ENCODE measurements at places on chromosomes 2 and 18.

- no peak for DNase-seq
Observed at GRCh38 chr2:150944315-150944714, 317.3 kb downstream of the RBM43 start.

DNA sequence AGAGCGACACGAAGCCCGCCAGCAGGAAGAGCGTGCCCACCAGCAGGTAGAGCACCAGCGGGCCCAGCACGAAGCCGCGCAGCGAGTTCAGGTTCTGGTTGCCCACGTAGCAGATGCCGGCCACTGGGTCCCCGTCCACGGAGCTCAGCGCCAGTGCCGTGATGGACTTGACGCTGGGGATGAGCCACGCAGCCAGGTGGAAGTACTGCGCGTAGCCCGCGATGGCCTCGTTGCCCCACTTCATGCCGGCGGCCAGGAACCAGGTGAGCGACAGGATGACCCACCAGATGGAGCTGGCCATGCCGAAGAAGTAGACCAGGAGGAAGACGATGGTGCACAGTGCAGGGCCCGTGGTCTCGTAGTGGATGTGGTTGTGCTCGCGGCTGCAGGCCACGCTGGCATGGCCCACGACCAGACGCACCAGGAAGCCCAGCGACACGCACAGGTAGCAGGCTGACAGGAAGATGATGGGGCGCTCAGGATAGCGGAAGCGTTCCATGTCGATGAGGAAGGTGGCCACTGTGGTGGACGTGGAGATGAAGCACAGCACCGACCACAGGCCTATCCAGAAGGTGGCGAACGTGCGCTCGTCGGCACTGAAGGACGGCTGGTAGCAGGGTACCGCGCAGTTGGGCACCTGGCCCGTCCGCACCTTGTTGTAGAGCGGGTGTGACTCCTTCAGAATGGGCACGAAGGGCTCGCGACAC lies 2.1 kb downstream of the FZD5 start:
- peak; percentile 6 for DNase-seq

DNA sequence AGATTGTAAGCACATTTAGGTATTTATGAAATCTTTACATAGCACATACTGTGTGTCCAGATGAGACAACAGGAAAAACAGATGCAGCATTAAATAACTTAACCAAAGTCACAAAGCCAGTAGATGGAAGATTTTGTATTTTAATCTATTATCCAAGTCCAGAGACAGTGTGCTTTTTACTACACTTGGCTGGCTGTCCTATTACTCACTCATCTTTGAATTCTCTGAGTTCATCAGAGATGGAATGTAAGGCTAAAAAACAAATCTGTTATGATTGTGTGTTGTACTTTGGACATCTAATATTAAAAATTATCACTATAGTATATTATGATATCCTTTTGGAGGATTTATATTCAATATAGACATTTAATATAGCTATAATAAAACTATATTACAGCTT lies 1189.4 kb downstream of the DSC3 start:
- no peak for DNase-seq

DNA sequence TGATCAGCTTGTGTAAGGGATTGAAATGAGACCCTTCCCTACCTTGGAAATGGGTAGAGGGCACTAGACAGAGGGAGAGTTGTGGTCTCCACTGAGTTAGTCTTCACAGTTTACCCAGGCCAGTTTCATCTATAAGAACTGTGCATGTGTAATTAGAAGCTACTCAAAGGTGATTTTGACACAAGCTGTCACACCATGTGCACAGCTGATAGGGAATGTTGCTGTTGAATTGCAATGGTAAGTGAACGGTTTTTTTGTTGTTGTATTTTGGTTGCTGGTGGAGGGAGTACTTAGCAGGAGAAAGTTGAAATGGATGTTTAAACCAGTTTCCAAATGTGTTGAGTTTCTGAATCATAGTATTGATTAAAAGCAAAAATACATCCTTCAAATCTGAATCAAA lies 168.9 kb downstream of the LCLAT1 start:
- no peak for DNase-seq

DNA sequence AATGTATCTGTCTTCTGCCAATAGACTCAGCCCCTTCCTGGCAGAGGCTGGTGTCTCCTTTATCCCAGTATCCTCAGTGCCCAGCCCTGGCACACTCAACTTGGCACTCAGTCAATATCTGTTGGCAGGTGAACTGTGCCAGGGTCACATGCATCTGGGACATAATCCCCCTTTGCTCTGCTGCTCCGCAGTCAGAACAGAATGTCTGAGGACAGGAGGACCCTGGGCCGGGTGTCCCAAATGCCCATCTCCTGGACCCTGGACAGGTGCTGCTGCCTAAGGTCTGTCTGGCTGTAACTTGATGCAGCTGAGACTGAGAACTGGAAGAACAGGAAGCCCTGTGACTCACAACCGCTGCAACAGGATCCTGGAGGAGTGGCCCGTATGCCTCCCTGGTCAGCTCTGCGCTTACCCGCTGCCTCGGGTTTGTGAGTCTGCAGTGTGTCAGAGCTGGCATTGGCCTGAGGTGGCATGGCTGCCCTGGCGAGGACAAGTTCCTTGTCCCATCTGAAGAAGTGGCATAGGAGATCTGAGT lies 11.4 kb downstream of the HK2 start:
- peak; percentile 22 for DNase-seq

DNA sequence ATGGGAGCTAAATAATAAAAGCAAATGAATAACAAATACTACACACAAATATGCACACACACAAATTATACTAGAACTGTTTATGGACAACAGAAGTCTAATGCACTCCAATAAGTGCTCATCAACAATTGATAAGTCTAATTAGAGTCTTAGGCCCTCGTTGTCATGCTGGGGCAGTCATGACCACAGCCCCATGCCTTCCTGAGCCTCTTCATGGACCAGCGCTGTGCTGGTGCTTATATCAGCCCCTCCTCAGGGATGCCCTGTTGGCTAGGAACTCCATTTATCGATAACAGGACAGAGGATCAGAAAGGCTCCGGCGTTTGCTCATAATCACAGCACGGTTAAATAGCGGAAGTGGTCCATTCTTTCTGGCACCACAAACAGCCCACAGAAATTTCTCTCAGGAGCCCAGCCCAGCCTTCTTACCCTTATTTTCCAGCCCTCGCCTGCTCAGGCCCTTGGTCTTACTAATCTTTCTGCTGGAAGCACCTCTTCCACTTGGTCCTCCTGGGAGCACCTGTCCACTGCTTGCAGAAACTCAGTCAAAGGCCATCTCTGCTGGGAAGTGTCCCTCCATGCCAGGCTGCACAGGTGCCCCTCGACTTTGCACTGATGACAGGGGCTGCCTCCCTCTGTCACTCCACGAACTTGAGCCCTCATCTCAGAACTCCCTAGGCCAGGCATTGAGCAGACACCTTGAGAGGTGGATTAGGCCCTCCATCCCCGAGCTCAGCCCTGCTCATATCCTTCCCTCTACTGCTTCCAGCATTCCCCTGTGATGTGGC lies 500.2 kb upstream of the HS6ST1 start:
- DNase-seq, result no peak

- no peak for DNase-seq
Observed at GRCh38 chr2:213015387-213016165, 135.8 kb downstream of the IKZF2 start.

- DNase-seq, result no peak
Observed at GRCh38 chr2:150274108-150274507, 213.4 kb downstream of the RND3 start.

DNA sequence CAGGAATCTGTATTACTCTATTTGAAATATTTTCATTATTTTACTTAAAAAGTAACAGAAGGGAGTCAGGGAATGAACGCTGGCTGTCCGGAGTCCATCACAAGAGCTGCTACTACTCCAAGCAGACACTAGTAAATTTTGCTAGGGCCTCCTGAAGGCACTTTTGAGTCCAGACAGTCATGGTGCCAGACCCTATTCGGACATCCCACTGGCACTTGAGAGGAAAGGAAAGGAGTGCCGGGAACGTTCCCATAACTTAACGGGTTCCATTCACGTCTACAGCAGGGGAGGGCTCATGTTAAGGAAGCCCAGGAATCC lies 563 bp upstream of the GMCL1 start:
- DNase-seq, result no peak

- no peak for DNase-seq
Observed at GRCh38 chr2:197377670-197378069, 57.2 kb downstream of the SF3B1 start.

GRCh38 chr2:57450170-57450569 lies 596.4 kb upstream of the VRK2 start:
- no peak for DNase-seq

DNA sequence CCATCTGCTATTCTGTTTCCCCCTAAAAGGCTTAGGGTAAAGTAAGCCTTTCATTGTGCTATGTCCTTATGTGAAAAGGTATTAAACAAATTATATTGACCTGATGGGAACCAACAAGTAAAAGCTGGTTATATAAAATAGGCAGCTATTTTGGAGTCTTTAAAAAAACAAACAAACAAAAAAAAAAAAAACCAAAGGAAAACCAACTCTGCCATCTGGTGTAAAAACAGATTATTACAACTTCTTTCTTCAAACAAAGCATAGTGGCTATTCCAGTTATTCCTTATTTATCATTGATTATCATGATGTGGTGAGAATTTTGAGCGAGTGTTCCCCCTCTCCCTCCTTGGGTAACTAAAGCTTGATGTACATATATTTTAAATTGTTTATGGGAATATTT lies 122.3 kb upstream of the FHL2 start:
- DNase-seq, result no peak

- DNase-seq, result no peak
Observed at GRCh38 chr2:54480025-54480424, 23.9 kb downstream of the SPTBN1 start.

- DNase-seq, result no peak
Observed at GRCh38 chr18:31274931-31275330, 43.0 kb upstream of the DSG1 start.

GRCh38 chr2:62808554-62808953 lies 103.0 kb downstream of the EHBP1 start:
- DNase-seq, result no peak

- no peak for DNase-seq
Observed at GRCh38 chr2:192645811-192646598, 451.3 kb upstream of the TMEFF2 start.

- no peak for DNase-seq
Observed at GRCh38 chr18:3911413-3911812, 461.4 kb downstream of the TGIF1 start.

DNA sequence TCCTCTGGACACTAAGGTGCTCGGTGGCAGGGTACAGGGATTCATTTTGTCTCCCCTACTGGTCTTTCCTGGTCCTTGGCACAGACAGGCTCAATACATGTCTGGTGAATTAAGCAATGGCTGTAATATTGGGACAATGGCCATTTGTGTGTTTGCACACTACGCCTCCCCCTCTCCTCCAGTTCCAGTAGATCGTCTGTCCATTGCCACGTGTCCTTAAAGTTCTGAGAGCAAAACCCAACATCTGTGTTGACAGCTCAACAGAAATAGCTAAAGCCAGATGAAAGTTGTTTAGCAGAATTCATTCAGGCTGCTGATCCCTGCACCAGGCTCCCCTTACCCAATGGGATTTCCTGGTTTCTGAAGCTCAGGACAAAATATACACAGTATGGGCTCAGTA lies 9.0 kb upstream of the FABP1 start:
- DNase-seq, result no peak

- no peak for DNase-seq
Observed at GRCh38 chr2:44949329-44950151, 8.0 kb downstream of the SIX3 start.

DNA sequence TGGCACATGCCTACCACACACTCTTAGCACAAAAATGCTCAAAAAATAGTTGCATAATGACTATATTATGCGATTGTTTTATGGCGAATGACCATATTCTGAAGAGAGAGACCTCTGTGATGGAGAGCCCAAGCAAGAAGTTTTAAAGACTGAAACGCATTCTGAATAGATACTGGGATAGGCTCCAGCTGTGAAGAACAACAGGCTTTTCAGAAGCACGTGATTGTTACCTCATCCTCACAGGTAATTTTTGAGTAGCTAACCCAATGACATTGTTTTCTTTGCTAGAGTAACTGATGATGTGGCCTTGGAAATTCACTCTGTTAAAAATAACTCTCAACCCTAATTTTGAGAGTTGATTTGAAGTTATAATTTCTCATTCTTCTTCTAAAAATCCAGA lies 2.0 kb upstream of the DDX18 start:
- no peak for DNase-seq

DNA sequence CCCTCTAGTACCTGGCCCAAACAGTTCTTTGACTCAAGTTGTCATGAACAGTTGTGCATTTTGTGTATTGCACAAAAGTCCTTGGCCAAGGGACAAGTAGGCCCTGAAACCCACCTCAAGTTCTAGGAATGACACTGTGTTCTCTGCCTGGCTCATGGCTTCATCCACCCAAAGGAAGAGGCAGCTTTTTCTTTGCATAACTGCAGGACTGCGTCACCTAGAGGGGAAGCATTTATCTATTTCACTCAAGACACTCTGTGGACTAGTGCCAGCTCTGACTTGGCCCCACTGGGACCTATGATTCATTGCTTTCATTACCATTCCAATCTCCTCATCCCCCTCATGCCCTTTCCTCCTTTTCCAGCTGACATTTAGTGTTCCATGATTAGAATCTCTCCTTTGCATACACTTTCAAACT lies 119.3 kb upstream of the SIX2 start:
- DNase-seq, result no peak

- DNase-seq, result no peak
Observed at GRCh38 chr18:2913398-2914005, 66.7 kb downstream of the EMILIN2 start.
